CD4-positive, alpha-beta T cell treated with Interferon alpha-2 for 1 hour (primary cell): ENCODE measurements at places on chromosomes 2 and 18.
A peak's percentile ranks its signal among the peaks of the same experiment; 100 is the strongest.

GRCh38 chr2:237896507-237896892 lies 37.1 kb downstream of the RAMP1 start:
- no peak for DNase-seq

- DNase-seq: peak; percentile 70
Measured at GRCh38 chr2:54574107-54574859, 118.2 kb downstream of the SPTBN1 start.

DNA sequence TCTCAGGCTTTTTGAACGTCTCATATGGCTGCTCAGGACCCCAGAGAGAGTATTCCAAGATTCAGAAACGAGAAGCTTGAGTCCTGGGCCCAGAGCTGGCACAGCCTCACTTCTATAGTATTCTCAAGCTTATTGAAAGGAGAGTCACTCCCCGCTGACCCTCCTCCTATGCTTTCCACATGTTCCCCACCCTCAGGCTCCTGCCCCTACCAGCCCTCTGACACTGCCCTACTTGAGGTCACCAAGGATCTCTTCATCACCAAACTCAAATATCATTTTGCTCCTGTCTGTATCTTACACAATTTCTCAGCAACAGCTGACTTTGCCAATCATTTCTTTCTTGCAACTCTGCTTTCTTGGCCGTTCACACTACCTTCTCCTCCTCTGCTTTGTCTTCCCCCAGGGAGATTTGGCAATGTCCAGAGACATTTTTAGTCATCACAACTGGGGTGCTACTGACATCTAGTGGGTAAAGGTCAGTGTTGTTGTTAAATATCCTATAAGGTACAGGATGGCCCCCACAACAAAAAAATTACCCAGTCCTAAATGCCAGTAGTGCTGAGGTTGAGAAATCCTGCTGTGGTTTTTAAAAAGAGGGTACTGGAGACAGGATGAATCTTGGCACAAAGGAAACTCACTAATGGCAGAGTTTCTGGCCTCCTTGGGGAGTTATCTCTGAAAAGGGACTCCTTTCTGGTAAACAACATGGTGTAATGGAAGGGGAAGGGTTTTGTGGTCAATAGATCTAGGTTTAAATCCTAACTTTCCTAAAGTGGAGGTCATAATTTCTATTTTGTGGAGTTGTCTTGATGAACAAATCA lies 26.9 kb upstream of the INSIG2 start:
- DNase-seq: peak; percentile 24

DNA sequence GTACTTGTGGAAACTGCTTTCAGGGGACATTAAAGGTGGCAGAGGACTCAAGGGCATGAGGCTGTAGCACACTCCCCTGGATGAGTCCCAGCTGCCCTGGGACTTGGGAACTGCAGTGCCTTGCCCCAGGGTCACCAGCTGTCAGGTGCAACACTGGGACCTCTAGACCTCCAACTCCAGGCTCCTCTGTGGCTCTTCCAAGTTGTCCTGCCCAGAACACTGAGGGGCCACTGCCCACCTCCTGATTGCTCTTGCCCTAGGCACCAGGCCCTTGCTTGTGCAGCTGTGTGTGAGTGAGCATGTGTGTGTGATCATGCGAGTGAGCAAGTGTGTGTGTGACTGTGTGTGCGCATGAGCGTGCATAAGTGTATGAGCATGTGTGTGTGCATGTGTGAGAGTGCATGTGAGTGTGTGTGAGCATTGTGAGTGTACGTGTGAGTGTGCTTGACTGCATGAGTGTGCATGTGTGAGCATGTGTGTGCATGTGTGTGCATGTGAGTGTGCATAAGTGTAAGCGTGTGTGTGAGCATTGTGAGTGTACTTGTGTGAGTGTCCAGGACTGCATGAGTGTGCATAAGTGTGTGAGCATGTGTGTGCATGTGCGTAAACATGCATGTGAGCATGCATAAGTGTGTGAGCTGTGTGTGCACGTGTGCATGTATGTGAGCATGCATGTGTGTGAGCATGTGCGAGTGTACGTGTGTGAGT lies 301.5 kb downstream of the NDUFA10 start:
- DNase-seq: no peak

GRCh38 chr2:31341351-31341750 lies 73.2 kb downstream of the XDH start:
- no peak for DNase-seq

GRCh38 chr2:200438846-200439245 lies 71.0 kb downstream of the KCTD18 start:
- DNase-seq: no peak

DNA sequence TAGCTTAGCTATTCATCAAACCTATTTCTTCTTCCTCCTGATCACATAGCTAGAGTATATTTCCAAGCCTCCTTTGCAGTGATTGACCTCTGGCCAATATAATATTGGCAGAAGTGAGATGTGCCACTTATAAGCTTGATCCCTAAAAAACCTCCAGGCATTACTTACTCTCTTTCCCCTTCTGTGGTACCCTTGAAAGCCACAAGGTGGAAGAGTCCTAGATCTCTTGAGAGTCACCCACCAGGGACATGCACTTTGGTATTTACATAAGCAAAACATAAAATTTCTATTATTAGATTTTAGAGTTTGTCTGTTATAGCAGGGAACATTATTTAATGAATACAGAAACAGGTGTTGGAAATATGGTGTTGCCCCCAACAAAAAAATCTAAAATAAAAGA lies 112.0 kb downstream of the EXOC6B start:
- no peak for DNase-seq

- no peak for DNase-seq
Measured at GRCh38 chr2:26483957-26484565, 6.1 kb upstream of the OTOF start.

DNA sequence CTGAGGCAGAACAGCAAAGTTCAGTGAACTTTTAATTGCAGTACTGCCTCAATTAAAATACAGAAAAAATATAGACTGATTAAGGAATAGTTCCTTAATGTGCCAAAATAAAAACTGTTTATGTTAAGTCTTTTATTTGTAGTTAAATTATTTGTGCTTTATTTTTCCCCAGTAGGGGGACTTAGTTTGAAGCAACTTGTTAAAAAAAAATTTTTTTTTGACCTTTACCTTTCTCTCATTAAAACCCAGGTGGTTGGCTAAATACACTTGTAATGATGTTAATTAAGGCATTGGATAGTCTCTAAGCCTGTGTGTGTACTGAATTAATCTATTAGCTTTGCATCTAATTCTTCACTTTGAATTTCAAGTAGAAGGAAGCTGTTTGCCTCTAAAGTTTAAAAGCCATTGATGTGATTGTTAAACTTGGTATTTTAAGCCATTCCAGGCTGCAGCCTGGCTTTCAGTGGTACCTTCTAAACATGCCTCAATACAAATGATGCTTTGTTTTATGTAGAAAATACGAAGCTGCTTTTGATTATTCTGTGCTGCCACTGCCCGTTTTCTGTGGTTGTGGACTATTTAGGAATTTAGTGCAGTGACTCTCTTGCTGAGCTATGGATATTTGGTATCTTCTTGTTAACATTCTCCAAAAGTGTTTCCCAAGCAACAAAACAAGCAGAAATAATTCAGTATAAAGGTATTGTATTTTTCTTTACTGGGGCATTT lies 102.9 kb downstream of the TANC1 start:
- DNase-seq: no peak

DNA sequence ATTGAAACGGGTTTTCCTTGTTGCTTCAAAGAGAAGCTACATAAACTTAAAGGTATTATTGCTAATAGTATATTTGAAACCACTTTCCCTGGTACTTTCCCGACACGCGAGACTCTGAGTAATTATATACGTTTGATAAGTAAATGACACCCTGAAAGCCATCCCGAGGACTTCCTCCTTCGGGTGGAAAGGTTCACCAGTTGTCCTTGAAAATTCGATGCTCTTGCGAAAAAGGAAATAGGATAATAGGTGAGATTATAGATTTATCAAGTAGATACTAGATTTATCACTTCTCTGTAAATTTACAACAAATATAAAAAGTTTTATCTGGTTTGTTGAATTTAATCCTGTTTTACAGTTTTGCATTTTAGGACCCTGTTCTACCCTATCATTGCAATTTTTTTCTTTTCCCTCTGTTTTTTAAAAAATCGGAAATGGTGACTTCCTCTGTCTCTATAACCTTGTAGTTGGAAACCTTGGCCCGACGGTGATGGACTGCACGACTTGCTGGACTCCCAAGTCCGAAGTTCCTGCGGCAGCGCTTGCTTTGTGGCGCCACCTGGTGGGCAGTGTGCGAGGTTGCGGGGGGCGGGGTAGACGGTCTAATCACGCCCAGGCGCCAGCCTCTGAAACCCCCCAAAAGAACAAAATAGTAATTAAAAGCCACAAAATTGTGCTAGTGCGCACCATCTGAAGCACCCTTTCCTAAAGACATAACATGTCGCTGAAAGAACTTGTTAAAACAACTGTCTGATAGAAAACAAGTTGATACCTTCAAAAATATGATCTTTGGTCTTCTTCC lies 972 bp upstream of the DLX2 start:
- peak; percentile 63 for DNase-seq

DNA sequence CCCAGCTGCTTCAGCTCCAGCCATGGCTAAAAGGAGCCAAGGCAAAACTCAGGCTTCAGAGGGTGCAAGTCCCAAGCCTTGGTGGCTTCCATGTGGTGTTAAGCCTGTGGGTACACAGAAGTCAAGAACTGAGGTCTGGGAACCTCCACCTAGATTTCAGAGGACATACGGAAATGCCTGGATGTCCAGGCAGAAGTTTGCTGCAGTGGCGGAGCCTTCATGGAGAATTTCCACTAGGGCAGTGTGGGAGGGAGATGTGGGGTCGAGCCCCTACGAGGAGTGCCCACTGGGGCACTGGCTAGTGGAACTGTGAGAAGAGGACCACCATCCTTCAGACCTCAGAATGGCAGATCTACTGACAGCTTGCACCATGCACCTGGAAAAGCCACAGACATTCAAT lies 76.1 kb upstream of the KCTD1 start:
- DNase-seq: no peak

GRCh38 chr2:71479261-71479660 lies 25.9 kb downstream of the DYSF start:
- DNase-seq: no peak

GRCh38 chr2:54960164-54960563 lies 90.1 kb downstream of the RTN4 start:
- no peak for DNase-seq

GRCh38 chr2:218063486-218063885 lies 5.6 kb upstream of the RUFY4 start:
- peak; percentile 57 for DNase-seq

- DNase-seq: no peak
Measured at GRCh38 chr2:23757686-23758433, 169.1 kb downstream of the ATAD2B start.

- DNase-seq: no peak
Measured at GRCh38 chr2:238947243-238947760, 99.4 kb downstream of the TWIST2 start.

- no peak for DNase-seq
Measured at GRCh38 chr2:141075753-141076152, 1055.1 kb downstream of the LRP1B start.

GRCh38 chr2:232437195-232437571 lies 18.8 kb upstream of the ALPI start:
- no peak for DNase-seq

DNA sequence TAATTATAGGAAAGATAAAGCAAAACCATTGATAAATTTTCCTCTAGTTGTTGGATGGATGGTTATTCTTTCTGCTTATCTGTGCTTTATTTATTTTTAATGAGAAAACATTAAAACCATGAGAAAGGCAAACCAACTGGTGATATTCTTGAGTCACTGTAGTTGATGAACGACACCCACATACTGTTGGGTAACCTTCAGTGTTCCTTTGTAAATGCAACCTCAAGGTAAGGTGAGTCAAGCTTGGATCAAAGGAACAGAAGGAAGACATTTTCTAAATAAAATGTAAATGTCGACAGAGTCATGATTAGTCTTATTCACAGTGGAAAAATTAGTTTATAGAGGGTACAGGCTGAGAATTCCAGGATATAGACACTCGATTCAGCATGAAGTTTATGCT lies 12.7 kb downstream of the ABCB11 start:
- no peak for DNase-seq
